ENCODE measurements at places on chromosomes 5 and 9.

- no peak for DNase-seq
These were observed 20.0 kb upstream of the CREBRF start for GRCh38 chr5:173035904-173036707.

- DNase-seq = no peak
These were observed 24.1 kb upstream of the GNA14 start for GRCh38 chr9:77672183-77672582.

DNA sequence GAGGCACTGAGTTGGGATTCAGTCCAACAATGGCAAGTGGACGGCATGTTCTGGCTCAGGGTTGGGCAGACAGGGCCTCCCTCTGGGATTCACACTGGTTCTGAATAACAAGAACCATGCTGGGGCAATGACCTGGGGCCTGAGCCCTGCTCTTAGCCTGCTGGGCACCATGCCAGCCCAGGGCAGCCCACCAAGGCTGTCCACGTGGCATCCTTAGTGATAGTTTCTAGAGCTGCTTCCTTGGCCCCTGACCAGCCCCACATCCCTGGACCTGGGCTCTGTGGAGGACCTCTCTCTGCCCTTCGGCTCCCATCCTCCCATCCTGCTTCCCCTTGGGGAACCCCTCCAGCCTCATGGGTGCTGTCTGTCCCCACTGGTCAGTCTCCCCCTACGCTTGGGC, 22.3 kb upstream of the OLFM1 start:
- DNase-seq = no peak

- no peak for DNase-seq
These were observed 70.1 kb downstream of the PIP5K1B start for GRCh38 chr9:68775003-68775730.

DNA sequence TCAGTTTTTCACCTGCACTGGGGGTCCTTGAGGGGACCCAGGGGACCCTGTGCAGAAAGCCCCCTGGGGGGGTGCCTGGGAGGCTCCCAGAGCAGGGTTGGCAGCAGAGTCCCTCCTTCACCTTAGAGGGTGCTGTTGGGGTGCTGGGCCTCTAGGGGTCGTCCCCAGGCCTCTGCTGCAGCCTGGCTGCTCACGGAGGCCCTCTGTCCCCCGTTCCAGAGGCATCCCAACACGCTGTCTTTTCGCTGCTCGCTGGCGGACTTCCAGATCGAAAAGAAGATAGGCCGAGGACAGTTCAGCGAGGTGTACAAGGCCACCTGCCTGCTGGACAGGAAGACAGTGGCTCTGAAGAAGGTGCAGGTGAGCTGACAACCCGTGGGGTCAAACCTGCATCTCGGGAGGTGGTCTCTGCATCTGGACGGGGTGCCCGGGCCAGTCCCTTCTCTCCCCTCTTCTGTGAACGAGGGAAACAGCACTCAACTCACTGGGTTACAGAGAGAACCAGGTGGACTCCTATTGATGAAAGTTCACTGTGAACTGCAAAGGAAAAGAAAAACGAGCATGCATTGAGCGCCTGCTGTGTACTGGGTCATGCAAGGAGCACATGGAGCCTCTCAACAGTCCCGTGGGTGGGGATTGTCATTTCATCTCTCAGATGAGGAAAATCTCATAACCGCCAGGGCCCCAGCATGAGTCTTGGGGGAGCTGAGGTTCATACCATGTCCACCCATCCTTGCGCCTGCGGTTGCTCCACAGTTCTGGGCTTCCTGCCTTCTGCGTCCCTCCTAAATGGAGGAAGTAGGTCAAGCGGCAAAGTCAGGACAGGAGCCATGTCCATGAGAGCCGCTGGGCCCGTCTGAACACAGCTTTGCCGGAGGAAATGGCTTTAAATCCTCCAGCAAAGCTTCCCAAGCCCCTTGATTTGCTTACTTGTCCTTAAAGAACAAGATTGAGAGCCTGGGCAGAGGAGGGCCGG, 54.8 kb downstream of the NEK6 start:
- no peak for DNase-seq

- no peak for DNase-seq
These were observed 13.8 kb downstream of the CLPTM1L start for GRCh38 chr5:1330847-1331831.

- DNase-seq = no peak
These were observed 446.8 kb downstream of the CCDC171 start for GRCh38 chr9:15999422-16000339.

DNA sequence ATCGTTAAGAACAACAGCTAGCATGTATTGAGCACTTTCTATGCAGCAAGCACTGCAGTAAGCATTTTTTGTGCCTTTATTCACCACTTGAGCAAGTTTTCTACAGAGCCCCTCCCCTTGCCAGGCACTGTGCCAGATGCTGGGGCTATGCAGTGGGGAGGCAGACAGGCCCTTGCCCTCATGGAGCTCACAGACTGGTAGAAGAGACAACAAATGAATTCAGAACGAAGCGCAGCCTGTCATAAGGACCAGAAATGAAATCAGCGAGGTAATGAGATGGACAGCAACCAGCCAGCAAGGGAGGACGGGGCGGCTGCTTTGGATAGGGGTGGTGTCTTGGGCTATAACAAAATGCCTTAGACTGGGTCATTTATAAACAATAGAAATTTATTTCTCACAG, 68.8 kb downstream of the C9orf50 start:
- no peak for DNase-seq

GRCh38 chr9:26669701-26670670, 222.6 kb downstream of the CAAP1 start:
- no peak for DNase-seq

DNA sequence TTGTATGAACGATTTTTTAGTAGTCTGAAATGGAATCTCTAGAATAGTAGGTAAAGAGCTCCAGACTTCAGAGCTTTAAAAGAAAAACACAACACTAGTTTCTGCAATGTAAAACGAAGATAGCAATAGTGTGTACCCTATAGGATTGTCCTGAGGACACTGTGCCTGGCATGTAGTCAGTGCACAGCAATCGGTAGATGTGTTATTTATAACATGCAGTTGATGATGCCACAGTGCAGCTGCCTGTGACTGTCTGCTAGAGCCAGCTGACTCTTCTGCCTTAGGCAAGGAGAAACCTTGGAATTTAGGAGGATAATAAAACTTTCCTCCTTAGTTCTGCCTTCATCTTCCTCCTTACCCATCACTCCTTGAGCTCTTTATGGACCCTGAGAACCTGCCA, 27.7 kb upstream of the TMOD1 start:
- no peak for DNase-seq

GRCh38 chr5:135433681-135434426, 13.3 kb downstream of the DCANP1 start:
- no peak for DNase-seq

- no peak for DNase-seq
These were observed 48.1 kb downstream of the FOCAD start for GRCh38 chr9:20732118-20732517.

DNA sequence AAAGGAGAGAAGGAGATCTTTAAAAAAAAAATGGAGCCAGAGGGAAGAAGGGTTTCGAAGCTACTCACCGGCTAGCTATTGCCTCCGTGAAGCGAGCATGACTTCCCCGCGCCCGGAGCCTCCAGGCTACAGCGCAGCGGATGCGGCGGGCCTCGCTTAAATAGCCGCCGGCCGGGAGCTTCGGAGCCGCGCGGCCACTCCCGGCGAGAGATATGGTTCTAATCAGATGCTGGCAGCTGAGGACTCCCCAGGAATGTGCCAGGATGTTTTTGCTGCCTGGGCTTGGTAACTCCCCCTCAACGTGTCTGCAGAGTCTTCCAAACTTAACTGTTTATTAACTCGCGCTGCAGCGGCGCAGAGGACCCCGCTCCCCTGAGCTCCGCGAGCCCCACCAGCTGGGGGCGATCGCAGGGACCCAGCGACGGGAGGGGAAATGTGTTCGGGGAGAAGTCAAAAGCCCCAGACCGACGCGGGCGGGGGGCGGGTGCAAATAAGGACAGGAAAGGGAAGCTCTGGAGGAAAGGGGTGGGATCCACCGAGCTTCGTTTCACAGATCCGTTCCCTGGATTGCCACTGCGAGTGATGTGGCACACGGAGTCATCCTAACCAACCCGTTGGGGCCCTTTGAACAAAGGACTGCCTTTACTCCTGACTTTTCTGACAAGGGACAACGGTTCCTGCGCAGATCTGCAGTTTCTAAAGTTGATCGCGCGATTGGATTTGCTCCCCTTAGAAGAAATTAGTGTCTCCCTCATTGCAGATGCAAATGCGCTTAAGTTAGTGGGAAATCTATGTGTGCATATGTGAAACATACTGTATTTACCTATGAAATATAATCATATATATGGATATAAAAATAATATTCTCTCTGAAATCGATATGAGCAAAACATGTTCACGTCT, at the start of gene DAB2:
Gene DAB2 (minus strand): TSS at position 245 of the 902 bp plus-strand sequence. CDS start 30,660 bp downstream, outside the sequence.
- peak; percentile 92 for DNase-seq

GRCh38 chr9:12464910-12465512, 228.2 kb upstream of the TYRP1 start:
- DNase-seq = no peak

- DNase-seq = no peak
These were observed 424.1 kb downstream of the TLR4 start for GRCh38 chr9:118128313-118128712.

DNA sequence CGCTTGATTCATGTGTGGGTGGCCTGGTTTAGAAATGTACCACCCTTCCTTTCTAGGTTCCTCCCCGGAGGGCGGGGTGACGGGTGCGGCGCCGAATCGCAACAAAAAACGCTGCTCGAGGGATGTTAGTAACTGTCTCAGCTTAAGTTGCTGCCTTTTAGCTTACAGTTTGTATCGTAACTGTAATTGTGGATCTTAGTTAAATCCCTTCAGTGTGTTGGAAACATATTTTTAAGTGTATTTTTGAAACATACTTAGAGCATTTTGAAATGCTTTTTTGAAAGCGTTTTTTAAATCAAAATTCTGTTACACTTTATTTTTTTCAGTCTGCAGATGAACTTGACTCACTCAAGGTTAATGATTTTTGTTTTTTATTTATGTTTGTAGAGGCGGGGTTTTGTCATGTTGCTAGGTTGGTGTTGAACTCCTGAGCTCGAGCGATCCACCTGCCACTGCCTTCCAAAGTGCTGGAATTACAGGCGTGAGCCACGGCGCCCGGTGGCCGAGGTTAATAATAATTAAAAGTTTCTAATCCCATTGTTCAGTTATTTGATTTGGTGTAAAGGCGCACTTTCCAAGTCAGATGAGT, 997 bp upstream of the CHD1 start:
- DNase-seq = no peak

DNA sequence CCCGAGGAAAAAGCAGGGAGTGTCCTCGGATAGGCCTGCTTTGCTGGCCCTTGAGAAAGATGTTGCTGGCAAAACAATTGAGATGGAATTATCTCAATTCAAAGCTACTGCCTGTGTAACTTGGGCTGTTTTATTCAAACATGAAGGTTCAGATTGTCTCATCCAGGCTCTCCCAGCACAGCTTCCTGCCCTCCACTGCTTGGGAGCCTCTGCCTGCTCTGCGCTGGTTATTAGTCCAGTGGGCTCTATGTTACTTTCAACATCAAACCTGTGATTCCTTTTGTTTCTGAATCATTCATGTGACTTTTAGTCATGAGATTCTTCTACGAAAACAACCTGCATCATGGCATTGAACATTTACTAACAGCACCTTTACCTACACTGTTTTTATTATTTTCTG, 123.2 kb downstream of the SNCAIP start:
- DNase-seq = no peak

DNA sequence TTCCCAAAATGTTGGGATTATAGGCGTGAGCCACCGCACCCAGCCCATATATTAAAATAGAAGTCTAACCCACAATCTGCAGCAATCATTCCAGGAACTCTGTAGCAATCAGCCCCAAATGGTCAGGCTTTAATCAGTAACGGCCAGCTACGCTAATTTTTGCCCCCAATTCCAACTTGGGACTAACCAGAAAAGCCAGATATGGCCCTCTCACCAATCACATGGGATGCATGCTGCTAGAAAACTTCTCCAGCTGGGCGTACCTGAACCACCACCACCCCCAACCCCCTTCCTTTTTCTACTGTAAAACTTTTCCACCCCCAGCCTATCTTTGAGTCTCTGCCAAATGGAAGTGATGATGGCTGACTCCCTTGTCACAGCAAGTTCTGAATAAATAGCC, 4.1 kb downstream of the SUSD1 start:
- no peak for DNase-seq

GRCh38 chr9:130110166-130110565, 56.5 kb downstream of the GPR107 start:
- DNase-seq = no peak

- no peak for DNase-seq
These were observed 26.4 kb upstream of the LNPEP start for GRCh38 chr5:96909435-96909834.

DNA sequence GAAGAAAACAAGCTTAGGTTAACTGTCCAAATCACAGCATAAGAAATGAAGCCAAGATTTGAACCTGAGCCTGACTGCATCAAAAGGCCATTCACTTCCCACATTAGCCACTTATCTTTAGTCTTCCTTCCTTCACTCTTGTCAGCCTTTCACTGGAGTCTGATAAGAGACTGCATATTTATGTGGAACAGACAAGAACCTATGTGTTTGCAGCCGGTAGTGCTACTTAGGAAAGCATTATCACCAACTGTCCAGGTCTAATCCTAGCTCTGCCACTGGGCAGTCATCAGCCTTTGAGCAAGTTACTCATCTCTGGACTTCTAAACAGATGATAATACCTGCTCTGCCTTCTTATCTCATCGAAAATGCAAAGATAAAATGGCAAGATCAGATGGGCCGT, 12.1 kb upstream of the ATP6V0E1 start:
- no peak for DNase-seq

DNA sequence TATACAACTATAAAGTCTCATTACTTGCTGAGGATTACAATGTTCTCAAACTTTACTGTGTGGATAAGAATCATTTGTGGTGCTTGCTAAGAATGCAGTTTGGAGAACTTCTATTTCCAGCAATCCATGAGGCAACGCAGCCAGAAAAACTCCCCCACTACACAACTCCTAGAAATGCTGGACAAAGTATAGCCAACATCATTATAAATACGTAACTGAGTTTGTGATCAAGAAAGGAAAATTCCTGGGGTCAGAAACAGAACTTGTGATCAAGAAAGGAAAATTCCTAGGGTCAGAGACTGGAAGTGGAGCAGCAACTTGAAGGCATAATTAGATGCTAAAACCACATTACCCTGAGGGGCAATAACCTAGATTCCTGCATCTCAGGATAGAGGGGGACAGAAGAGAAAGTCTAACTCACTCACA, 81.1 kb downstream of the MAT2B start:
- no peak for DNase-seq

DNA sequence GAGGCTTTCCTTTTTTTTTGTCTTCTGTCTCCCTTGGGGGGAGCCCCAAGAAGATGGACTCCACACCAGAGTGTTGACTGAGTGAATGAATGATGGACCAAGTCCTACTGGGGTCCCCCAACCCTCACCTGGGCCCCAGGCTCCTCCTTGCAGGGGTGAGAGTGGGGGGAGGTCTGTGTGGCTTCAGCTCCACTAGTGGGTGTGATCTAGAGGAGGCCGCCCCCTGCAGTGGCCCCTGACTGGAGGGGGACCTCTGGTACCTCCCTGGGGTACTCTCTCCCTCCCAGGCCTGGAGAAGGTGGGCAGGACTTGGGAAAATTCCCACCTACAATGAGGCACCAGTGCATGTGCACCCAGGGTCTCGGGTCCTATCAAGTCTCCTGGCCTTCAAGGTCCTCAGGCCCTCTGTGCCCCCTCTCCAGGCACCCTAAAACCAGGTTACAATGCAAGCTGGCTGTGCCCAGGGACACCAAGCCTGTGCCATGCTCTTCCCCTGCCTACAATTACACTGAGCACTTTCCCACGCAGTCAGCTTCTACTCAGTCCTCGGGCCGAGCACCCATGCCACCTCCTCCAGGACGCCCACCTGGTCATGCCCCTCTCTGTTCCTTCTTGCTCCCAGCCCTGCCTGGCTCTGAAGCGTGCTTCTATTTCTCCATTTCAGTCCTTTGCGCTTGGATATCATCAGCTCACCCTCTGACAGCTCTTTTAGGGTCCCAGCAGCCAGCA, 117.2 kb upstream of the PHYKPL start:
- no peak for DNase-seq
